ENCODE measurements at places on chromosomes 16 and 17. TPM values are rescaled to one million over a fixed set of nuclear protein-coding genes. Genes with fewer than 3 reads are reported as not detected.

DNA sequence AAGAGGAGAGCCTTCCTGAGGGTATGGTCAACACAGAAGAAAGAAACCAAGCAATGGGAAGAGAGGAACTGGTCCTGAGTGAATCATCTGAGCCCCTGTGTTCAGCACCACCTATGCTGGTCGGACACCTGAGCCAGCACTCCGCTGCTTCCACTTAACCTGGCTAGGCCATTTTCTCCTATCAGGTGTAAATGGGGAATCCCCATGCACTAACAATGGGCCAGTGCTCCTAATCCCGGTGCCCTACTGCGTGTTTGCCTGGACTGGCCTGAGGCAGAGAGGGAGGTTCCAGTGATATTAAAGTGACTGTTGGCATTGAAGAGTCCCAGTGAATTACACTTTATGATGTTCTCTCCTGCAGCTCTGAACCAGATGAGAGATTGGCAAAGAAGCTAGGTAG is 34.4 kb upstream of the XYLT2 start:
- H3K27me3 ChIP-seq, result peaks cover 29% of the 10 kb centered on the region
- H3K36me3 ChIP-seq, result no peaks in the 10 kb centered on the region
- no peaks in the 10 kb centered on the region for H3K4me1 ChIP-seq
- no peak for DNase-seq

- H3K4me1 ChIP-seq, result peaks cover 81% of the 10 kb centered on the region
- H3K27ac ChIP-seq, result peak overlapping the region; percentile 1
- H3K4me3 ChIP-seq, result peak overlapping the region; percentile 0
- DNase-seq, result no peak
- peaks cover 5% of the 10 kb centered on the region for H3K27me3 ChIP-seq
- no peaks in the 10 kb centered on the region for H3K36me3 ChIP-seq
Observed at GRCh38 chr17:36094746-36095145, 4.8 kb upstream of the CCL3 start.

DNA sequence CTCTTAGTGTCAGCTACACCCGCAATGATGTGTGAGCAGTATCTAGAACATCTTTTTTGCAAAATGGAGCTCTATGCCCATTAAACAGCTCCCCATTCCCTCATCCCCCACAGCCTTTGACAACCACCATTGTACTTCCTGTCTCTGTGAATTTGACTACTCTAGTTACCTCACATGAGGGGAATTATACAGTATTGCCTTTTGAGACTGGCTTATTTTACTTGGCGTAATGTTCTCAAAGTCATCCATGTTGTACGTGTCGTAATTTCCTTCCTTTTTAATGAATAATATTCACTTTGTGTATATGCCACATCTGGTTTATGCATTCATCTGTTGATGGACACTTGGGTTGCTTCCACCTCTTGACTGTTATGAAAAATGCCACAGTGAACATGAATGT is 23.2 kb upstream of the CCL22 start:
- H3K4me1 ChIP-seq, result peaks cover 17% of the 10 kb centered on the region
- H3K27ac ChIP-seq, result no peak overlapping the region
- H3K36me3 ChIP-seq, result no peaks in the 10 kb centered on the region

GRCh38 chr17:77393274-77393600 is 252.5 kb downstream of the SEC14L1 start:
- H3K27me3 ChIP-seq, result no peaks in the 10 kb centered on the region
- no peak for DNase-seq
- H3K27ac ChIP-seq, result no peak overlapping the region
- H3K4me1 ChIP-seq, result peaks cover 39% of the 10 kb centered on the region
- H3K4me3 ChIP-seq, result no peak overlapping the region

DNA sequence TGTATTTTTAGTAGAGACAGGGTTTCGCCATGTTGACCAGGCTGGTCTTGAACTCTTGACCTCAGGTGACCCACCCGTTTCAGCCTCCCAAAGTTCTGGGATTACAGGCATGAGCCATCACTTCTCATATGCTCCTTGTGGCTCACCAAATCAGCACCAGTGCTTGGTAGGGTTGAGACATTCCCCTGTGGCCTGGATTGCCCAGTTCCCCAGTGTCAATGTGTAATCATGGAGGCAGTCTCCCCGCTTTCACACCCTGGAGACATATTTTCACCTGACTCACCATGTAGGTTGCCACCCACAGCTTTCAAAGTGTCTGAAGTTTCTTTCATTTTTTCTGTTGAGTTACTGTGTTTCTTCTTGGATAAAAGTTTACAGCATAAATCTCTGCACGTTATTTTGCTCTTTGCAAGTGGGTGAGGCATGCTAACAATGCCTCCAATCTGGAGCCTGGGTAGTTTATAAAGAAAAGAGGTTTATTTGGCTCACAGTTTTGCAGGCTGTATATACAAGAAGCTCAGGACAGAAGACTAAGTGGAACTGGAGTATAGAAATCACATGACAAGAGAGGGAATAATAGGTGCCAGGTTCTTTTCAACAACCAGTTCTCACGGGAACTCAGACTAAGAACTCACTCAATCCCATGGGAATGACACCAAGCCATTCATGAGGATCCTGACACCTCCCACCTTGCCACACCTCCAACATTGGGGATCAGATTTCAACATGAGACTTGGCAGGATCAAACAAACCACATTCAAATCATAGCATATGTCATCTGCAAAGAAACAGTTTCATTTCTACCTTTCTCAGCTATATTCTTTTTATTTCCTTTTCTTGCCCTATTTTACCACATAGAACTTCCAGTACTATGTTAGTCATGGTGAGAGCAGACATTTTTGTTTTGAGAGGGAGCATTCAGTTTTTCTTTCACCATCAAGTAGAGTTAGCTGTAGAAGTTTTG is 113.2 kb downstream of the PHKB start:
- H3K27ac ChIP-seq, result peak overlapping the region; percentile 74
- H3K27me3 ChIP-seq, result no peaks in the 10 kb centered on the region
- no peak for DNase-seq
- peaks cover 54% of the 10 kb centered on the region for H3K36me3 ChIP-seq

- H3K4me1 ChIP-seq, result peaks cover 2% of the 10 kb centered on the region
- H3K36me3 ChIP-seq, result peaks cover 36% of the 10 kb centered on the region
- peak overlapping the region; percentile 18 for H3K27ac ChIP-seq
- DNase-seq, result no peak
- H3K27me3 ChIP-seq, result no peaks in the 10 kb centered on the region
Observed at GRCh38 chr16:68166264-68166663, 69.7 kb downstream of the ESRP2 start.

DNA sequence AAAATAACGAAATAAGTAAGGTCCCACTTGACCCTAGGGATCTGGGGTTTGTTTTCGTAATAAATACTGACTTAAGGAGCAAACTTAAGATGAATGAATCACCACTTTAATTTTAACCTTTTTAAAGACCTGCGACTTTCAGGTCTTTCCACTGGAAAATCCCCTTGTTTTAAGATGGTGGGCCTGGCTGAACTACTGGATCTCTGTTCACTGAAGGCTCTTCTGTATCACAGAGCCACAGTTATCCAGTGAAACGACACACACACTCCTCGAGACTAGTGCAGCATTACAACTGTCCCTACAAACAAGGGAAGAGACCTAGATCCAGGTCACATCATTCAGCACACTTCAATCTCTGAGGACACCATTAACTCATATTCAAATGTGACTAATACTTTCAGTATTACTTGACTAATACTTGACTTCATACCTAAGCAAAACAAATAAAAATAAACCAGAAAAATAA is 299.0 kb downstream of the CEP112 start:
- no peaks in the 10 kb centered on the region for H3K36me3 ChIP-seq
- no peak overlapping the region for H3K4me3 ChIP-seq
- no peak for DNase-seq
- H3K27ac ChIP-seq, result no peak overlapping the region
- H3K27me3 ChIP-seq, result no peaks in the 10 kb centered on the region

GRCh38 chr16:17211797-17212196 is 259.0 kb downstream of the XYLT1 start:
- no peak overlapping the region for H3K27ac ChIP-seq
- H3K4me1 ChIP-seq, result peaks cover 10% of the 10 kb centered on the region
- H3K27me3 ChIP-seq, result no peaks in the 10 kb centered on the region
- DNase-seq, result no peak
- H3K36me3 ChIP-seq, result peaks cover 14% of the 10 kb centered on the region
- H3K4me3 ChIP-seq, result no peak overlapping the region

DNA sequence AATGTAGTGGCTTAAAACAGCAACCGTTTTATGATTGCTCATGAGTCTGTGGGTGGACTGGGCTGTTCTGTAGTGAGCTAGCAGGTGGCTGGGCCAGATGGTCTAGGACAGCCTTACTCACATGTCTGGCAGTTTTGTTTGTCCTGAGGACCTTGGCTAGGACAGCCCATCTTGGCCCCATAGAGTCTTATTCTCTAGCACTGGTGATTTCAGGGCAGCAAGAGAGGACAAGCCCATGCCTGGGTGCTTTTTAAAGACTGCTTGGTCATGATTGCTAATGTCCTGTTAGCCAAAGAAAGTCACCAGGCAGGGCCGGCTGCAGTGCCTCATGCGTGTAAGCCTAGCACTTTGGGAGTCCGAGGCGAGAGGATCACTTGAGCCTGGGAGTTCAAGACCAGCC is 139.8 kb downstream of the KATNIP start:
- H3K36me3 ChIP-seq, result peaks cover 5% of the 10 kb centered on the region
- H3K27me3 ChIP-seq, result no peaks in the 10 kb centered on the region
- DNase-seq, result no peak
- no peak overlapping the region for H3K27ac ChIP-seq
- H3K4me3 ChIP-seq, result no peak overlapping the region
- H3K4me1 ChIP-seq, result no peaks in the 10 kb centered on the region

DNA sequence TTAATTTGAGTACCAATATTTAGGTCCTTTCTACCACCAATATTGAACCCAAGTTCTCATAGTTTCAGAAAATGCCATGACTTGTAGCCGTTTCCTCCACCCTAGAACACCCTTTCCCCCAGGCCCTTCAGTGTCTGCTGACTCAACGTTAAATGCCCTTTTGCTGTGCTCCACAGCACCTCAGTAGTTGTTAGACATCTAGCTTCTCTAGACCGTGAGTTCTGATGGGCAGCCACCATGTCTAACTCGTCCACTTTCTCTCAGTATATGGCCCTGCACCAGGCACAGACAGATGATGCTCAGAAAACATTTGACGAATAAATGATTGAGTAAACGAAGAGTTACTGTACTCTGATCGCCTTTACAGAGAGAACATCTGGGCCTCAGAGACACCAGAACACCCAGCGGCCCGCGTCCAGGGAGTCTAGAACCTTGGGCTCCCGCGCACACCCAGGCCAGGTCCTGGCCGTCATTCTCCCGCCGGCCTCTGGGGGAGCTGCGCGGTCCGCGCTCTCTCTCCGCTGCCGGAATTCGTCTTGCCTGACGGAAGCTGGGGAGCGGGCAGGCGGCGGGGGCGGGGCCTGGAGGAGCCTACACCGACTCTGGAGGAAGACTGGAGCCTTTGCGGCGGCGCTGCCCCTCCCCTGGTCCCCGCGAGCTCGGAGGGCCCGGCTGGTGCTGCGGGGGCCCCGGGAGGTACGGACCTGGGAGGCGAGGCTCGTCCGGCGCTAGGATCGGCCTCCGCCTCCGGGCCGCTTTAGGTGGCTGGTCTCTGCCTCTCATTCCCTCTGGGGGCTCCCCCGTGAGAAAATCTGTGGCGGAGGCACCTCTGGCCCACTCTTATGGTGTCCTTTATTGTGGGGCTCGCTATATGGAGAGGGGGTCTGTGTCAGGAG is at the start of gene NKIRAS2:
TSS of gene NKIRAS2 (plus strand) at position 582 of the 896 bp plus-strand sequence. CDS start 1,488 bp downstream, outside the sequence.
- peaks cover 70% of the 10 kb centered on the region for H3K4me1 ChIP-seq
- H3K27ac ChIP-seq, result peak within 1 kb of the TSS; percentile 82
- H3K4me3 ChIP-seq, result peak within 1 kb of the TSS; percentile 100
- peaks cover 49% of the 10 kb centered on the region for H3K36me3 ChIP-seq

GRCh38 chr17:49681106-49681979 is 3.4 kb upstream of the SPOP start:
- no peak for DNase-seq
- no peak overlapping the region for H3K27ac ChIP-seq
- H3K4me1 ChIP-seq, result peaks cover 19% of the 10 kb centered on the region

The GJD3 gene
- total RNA-seq, result not detected

The PYDC1 gene
- total RNA-seq, result not detected

The ALDH3A1 gene
- total RNA-seq, result not detected

The CDRT4 gene
- 3.6 TPM for total RNA-seq

The COX6A2 gene
- total RNA-seq, result not detected

The TM4SF5 gene
- not detected for total RNA-seq

The CCL23 gene
- total RNA-seq, result not detected

Data from activated B cell treated with CpG ODN at 0.5 μM for 24 hours (primary cell).